ENCODE measurements at places on chromosomes 3 and 15.

DNA sequence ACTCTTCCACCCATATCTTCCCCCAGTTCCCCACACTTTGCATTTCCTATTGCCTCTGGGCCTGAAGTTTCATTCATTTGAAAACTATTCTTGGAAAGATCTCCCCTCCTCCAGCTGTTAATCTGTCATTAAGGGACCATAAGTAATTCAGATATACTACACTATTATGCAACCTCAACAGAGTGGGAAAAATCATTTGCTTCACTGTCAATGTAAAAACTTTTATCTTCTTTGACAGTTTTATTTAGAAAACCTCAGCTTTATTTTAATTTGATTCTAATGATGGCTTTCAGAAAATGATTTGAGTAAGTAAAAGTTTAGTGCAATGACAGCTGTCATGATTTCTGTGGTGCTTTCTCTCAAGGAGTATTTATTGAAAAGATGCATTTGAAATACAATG lies 435.3 kb upstream of the KCNMB2 start:
- no peak for DNase-seq

- DNase-seq, result no peak
These were observed 34.0 kb upstream of the ARPIN start for GRCh38 chr15:89946681-89947299.

DNA sequence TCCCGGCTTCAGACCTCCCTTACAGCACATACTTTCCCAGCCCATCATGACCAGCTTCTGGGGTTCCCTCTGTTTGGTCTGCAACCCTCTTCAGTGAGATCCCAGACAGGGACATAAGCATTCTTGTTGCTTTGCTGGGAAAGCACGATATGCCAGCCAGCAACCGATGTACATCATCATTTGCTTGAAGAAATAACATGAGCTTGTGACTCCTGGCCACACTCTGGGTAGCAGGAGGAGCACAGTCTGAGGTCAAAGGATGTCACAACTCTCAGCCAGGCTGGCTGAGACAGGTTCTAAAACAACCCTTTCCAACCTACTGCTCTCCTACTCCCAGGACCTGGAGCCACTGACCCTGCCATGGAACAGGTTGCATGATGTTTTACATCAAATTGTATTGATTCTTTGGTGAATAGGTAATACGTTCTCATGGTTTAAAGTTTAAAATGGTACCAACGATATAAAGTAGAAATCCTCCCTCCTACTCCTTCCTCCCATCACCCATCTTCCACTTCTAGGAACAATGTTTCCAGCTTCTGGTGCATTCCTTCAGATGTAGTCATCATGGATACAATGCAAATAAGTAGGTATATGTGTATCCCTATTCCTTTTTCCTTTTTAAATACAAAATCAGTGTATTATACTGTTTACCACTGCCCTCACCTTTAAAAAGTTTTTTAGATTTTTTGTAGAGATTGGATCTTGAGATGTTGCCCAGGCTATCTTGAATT lies 190.3 kb downstream of the OPA1 start:
- no peak for DNase-seq

DNA sequence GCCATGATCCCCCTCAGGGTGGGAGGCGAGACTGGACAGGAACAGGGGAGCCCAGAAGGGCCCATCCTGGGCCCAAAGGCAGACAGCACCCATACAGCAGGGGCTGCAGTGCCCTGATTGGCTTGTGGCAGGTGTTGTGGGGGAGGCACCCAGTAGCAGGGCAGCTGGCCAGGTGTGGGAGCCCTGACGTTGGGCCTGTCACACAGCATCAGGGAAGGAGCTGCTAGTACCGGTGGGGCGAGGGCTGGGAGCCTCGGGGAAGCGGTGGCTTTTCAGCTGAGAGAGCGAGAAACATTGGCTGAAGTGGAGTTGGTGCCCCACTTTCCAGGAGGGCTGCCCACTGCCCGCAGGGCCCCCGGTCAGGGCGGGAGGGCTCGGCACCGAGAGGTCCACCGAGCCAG lies 19.7 kb upstream of the CYP11A1 start:
- DNase-seq, result no peak

DNA sequence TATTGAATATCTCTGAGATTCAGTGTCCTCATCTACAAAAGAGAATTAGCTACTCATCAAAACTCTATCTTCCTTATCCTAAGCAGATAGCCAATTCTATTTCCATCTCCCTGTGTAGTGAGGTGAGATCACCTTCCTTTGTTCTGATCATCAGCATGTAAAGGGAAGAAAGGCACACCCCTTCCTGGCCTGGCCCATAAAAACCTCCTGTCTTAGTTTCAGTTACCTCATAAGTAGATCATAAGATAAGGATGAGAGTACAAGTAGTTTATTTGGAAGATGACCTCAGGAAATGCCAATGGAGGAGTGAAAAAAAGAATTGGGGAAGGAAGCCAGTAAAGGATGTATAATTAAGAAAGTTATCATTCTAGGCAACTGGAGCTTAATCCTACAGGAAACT lies 114.5 kb upstream of the GADL1 start:
- no peak for DNase-seq

DNA sequence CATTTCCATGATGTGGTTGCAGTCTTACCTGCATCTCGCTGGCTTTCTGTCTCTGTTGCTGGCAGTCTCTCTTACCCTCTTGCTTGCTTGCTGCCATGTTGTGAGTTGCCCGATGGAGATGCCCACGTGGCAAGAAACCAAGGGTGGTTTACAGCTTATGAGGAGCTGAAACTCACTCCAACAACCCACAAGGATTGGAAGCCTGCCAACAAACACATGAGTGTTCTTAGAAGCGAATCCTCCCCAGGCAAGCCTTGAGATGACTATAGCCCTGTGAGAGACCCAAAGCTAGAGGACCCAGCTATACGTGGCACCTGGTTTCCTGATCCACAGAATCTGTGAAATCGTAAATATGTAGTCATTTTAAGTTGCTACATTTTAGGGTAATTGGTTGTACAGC lies 490.9 kb upstream of the ADAMTS9 start:
- no peak for DNase-seq

- no peak for DNase-seq
These were observed 65.8 kb downstream of the MB21D2 start for GRCh38 chr3:192851821-192852372.

GRCh38 chr3:37519236-37519635 lies 342.4 kb upstream of the CTDSPL start:
- DNase-seq, result no peak

DNA sequence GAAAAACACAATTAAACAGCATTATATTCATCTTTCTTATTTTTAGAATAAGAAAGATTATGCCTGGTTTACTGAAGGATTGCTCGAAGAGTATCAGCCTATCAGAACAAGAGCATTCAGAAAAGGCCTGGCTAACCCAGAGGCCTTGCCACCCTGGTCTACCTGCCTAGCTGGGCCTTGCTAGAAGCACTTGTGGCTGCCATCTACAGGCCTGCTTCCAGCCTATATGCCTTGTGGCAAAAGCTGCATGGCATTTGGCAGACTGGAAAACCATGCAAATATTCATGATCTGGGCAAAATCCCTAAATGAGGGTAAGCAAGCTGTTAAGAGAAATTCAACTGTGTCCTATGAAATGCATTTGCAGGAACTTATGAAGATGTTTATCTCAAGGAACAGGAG lies 9.3 kb upstream of the ATP13A4 start:
- DNase-seq, result no peak

DNA sequence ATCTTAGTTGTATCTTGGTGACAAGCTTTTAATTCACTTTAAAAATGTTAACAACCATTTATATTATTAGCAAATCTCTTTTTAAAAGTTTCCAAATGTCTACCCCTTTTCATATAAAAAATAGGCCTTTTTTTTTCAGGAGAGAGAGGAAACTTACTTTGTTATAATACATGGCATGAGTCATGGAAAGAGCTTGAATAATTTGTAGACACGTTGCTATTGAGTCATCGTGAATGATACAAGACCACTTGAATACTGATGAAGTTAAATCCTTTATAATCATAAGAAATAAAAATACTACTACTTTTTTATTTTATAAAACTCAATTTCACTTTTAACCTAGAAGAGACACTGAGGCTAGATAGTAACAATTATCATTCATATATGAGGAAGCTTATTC lies 70.3 kb upstream of the BBX start:
- no peak for DNase-seq

- DNase-seq, result no peak
These were observed 137.3 kb downstream of the KCNMB2 start for GRCh38 chr3:178673529-178673928.

GRCh38 chr3:167843481-167843880 lies 108.0 kb downstream of the SERPINI1 start:
- DNase-seq, result no peak

DNA sequence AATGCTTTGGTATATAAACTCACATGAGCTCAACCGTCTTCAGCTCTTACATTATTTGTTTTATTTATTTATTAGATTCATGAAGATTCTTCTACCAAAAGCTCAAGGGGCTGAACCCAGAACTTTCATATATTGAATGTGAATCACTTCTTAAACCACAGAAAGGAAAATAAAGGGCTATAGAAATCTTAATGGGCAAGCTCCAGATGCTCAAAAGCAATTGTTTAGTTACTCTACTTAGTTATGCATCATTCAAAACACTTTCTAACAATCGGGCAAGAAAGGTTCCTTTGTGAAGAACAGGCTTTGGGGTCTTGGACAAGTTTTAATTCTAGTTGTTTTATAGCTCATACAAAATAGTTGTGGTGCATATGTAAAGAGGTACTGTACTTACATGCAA lies 380.2 kb downstream of the TIGIT start:
- no peak for DNase-seq

DNA sequence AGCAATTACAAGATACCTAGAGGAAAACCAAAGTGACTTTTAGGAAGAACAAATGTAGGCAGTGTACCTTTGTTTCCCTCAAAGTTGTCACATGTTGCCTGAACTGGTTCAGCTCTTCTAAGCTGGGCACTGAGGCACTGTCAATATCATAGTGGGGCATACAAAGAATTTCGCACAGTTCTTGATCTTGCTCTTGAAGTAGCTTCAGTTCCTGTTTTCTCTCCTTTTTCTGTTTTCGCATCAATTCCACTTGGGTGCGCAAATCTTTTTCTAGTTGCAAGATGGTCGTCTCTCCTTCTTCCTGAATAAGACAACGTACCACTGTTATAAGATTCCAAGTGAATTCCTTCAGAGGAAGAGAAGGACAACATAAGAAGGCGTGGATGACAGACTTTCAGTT lies 12.7 kb downstream of the PRC1 start:
- no peak for DNase-seq

DNA sequence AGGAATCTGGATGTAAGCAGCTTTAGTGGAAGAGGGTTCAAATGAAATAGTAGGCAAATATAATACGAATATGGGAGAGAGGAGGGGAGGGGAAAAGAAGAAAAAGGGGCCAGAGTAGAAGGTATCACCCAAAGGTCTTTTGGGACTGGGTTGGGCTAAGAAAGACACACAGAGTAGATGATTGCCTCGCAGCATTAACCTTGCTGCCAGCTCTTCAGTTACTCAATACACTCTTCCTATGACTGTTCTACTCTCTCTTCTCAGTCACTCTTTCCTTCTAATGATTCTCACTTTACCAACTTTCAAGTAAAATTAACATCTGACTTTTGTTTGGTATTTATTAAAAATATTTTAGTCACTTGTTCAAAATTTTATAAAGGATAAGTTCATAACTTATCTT lies 52.8 kb downstream of the CLASP2 start:
- no peak for DNase-seq

DNA sequence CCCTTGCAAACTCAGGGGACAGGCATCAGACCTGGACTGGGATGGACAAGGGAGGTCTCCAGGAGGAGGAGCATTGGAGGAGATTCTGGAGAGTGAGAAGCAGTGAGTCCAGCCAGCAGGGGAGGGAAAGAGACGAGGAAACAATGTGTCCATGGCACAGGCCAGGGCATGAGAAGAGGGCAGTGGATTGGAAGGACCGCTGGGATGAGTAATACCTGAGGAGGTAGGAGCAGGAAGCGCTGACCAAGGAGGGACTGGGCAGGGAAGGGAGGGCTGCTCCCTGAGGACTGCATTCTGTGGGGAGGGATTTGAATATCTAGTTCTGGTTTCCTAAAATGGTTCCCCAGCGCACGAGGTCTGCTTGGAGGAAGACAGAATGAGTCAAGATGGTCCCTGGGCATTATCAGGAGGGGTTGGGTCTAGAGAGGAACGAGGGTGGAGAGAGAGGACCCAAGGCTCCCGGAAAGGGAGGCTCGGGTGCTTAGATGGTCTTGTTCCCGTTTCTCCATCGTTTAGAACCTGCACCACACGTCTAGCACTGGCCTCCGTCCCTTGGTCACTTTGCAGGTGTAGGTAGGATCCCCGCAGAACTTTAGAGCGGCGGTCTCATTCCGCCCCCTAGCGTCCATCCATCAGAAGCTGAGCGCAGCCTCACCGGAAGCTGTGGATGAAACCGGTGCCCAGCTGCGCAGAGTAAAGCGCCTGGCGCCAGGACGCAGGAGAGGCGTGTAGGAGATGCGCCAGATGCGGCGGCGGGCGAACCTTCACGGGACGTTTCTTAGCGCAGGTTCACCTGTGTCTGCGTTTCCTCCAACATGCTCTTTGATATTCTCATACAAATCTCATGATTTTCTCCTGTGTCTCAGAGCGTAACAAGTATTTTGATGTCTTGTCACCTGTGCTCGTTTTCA lies 190.7 kb upstream of the NDN start:
- DNase-seq, result peak; percentile 66

DNA sequence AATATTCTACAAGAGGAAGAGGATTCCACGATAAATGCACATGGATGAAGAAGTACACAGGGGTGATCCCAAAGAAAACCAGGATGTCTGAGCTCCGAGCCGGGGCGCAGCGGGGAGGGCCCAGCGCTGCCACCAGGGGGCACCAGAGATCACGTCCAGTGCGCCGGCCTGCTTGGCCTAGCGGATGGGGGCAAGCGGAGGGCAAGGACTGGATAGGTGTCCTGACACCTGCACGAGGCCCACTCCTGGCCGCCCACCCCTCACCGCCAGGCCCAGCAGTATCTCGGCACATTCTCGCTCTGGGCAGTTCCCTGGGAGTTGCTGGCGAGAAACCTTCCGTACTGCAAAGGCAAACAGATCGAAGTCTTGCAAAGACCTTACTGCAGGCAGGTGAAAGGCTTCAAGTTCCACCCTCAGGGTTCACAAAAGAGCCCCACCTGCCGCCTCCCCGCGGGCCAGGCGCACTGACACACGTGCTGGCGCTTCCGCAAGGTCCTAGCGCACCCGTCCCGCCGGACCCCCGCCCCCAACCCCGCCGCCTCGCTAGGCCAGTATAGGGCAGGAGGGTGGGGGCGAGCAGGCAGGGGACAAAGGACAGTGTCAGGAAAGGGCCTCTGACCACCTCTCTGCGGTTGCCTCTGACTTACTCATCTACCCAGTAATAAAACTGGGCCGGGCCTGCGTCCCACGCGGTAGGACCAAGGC lies 3.3 kb downstream of the ANKRD63 start:
- peak; percentile 80 for DNase-seq

DNA sequence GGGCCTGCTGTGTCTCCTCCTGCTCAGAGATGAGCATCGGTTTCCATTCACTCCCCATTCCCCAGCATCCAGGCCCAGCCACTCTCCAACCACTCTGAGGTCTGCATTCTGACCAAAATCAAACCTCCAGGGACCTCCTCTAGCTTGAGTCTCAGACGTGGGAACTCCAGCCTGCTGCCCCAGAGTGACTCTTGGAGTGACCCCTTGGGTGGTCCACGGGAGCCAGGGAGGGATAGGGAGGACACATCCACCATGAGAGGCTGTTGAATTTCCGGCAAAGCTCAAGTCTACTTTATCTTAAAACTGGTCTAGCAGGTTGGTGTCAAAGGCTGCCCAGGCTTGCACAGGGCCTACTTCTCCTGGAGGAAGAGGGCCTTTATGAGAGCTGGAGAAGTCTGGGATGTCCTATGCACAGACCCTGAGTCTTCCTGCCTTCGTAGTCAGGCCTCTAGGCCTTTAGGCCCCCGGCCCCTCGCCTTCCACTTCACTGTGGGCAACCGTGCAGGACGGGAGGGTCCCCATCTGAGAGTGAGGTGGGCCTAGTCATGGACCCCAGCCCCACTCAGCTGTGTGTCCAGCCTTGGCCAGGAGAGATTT lies 8.9 kb downstream of the CISH start:
- no peak for DNase-seq
